ENCODE measurements at places on chromosomes 1 and 21.

DNA sequence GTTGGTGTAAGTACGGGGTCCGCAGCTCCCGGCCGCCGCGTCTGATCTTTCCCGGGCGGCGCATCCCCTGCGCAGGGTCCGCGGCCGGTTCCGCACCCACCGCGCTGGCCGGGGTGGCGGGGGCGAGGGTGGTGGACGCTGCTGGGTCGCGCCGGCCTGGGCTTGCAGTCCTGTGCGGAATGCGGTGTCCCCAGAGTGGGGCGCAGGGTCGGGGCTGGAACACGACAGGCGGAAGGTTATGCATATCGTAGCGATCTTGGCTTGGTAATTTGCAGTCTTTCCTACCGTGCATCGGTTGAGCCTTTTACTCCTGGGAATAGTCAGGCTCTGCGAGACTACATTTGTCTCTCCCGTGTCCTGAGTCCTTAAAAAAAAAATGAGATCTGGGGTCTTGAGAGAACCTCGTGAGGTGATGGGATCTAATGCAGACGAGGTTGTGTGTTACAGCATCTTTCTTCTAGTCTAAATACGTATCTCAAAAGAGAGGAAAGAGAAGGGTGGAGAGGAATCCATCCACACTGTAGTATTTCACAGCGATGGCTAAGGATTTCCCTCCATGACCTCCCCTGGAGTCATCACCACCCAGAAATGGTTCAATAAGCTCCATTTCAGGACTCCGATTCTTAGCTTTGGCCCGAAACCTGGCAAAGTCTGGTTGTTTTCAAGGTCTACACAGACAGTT lies 572 bp downstream of the ATP1B1 start:
- DNase-seq: no peak

DNA sequence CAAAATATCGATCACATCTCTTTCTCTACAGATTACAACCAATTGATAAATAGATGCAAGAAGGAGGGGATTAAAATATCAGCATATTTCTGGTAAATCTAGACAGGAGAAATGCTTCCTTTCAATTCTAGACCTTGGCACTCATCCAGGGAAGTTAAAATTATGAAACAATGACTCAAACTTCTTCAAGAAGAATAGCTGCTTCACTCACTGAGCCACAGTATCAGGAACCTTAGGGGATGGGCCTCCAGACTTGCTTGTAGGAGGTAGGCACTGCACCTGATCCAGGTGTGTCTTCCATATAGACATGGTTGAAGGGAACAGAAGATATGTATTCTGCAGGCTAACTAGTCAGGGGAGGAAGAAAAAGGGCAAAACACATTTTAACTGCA lies 9.8 kb downstream of the SLAMF7 start:
- no peak for DNase-seq

DNA sequence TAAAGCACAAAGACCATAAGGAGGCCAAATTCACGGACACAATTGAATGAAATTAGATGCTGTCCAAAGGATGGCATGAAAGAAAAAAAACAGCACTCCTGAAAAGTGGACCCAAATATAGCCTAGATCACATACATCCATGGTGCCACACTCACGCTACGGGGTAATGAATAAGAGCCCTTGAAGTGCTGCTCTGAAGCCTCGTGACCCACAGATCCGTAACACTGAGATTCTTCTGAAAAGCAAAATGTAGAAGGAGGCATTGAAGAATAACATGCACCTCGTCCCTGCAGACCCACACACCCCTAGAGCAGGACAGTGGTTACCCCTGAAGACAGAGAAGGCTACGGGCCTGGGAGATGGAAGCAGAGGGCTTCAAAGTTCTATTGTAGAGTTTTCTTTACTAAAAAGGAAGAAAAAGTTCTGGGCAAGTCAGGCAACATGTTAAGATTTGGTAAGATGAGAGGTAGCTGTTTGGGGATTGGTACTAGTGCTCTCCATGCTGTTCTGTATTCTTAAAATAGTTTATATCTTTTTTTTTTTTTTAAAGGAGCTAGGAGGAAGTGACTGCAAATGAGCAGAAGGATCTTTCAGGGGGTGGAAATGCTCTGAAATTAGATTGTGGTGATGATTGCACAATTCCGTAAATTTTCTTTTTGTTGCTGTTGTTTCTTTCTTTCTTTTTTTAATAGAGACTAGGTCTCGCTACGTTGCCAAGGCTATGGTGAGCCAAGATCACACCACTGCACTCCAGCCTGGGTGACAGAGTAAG lies 4.1 kb upstream of the ITGB2 start:
- no peak for DNase-seq

DNA sequence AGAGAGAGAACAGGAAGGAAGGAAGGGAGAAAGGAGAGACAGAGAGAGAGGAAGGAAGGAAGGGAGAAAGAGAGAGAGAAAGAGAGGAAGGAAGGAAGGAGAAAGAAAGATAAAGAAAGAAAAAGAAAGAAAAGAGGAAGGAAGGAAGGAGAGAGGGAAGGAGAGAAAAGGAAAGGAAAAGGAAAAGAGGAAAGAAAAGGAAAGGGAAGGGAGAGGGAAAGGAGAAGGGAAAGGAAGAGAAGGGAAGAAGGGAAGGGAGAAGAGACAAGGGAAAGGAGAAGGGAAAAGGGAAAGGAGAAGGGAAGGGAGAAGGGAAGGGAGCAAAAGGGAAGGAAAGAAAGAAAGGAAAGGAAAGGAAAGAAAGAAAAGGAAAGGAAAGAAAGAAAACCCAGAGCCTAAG lies 404.6 kb downstream of the DISC1 start:
- DNase-seq: no peak

GRCh38 chr1:223129229-223129901 lies 13.7 kb downstream of the TLR5 start:
- DNase-seq: peak; percentile 19

GRCh38 chr1:43232074-43232473 lies 37.7 kb upstream of the TMEM125 start:
- DNase-seq: no peak

GRCh38 chr21:20591284-20591683 lies 406.9 kb upstream of the NCAM2 start:
- no peak for DNase-seq

- no peak for DNase-seq
Observed at GRCh38 chr1:231385416-231385748, 36.7 kb downstream of the EGLN1 start.

Measured in T-helper 22 cell (primary cell).